ENCODE measurements at places on chromosomes 6 and 20.

DNA sequence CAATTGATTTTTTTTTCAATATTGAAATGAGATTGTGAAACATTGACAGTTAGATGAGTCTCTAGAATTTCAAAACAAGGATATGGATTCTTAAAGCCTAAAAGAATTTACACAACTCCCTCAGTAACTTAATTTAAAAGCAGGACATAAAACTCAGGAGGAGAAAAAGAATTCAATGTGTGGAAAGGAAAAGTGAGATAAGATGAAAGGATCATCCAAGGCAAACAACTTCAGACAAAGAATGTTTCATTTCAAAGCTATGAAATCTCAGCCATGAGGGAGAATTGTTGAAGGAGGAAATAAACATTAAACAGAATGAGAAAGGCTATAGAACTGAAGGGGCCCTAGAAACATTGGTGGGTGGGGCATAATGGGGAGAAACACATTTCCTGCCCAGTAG is 191.7 kb upstream of the NOX3 start:
- DNase-seq, result no peak

- no peak for DNase-seq
These were observed 90.1 kb upstream of the FKBP1C start for GRCh38 chr6:63121166-63121565.

- DNase-seq, result no peak
These were observed 108.1 kb downstream of the BCKDHB start for GRCh38 chr6:80214436-80215022.

DNA sequence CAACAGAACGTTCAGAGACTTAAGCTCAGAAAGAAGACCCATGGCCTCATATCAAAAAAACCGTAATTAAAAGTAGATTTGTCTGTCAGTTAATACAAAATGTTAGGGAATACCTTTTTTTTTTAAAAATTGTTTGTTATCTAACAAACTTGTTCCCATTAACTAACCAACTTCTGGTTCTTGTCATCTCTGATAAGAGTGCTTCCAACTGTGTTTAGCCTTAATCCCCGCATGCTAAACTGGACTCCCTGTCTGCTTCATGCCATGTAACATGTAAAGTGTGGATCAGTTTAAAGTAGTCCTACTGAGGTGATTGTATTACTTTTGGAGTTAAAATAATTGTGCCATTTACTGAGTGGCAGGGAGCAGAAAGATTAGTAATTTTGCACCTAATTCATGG is 6.3 kb downstream of the JARID2 start:
- no peak for DNase-seq

- DNase-seq, result no peak
These were observed 101.0 kb downstream of the LCA5 start for GRCh38 chr6:79436241-79436640.

GRCh38 chr6:126188279-126188909 is 151.5 kb upstream of the CENPW start:
- DNase-seq, result no peak

GRCh38 chr6:56751604-56752003 is 108.9 kb upstream of the DST start:
- DNase-seq, result no peak

GRCh38 chr20:56460459-56460858 is 8.0 kb upstream of the RTF2 start:
- DNase-seq, result no peak

GRCh38 chr6:13831615-13832014 is 17.3 kb upstream of the MCUR1 start:
- no peak for DNase-seq

DNA sequence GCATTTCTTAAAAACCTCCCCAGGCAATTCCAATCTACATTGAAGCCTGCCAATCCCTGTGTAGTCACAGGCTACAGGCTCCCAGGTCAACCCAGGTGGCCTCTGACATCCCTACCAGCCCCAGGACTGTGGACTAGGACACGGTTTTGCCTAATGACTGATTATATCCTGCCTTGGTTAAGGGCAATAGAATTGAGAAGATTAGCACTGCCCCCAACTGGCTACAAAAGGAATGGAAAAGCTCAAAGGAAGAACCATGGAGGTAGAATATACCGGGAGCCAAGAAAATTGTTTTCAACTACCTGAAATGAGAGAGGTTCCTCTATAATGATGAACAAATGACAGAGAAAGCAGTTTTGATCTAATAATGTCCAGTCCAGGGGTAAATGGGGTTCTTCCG is 421.1 kb upstream of the AGPAT4 start:
- no peak for DNase-seq
